Myometrial cell (primary cell): ENCODE measurements at places on chromosomes 2 and 18. TPM values are rescaled to one million over a fixed set of nuclear protein-coding genes. Genes with fewer than 3 reads are reported as not detected.

The CRYGD gene
- not detected in 2 replicates for total RNA-seq

The GCG gene
- total RNA-seq, result not detected in 2 replicates

The FAM117B gene
- total RNA-seq, result 0.71 and 7.8 TPM in 2 replicates

The PRKAG3 gene
- total RNA-seq, result not detected in 2 replicates

The MC2R gene
- total RNA-seq, result not detected in 2 replicates

The ROCK1 gene
- total RNA-seq, result 15.9 and 20.6 TPM in 2 replicates

The XIRP2 gene
- not detected in 2 replicates for total RNA-seq

The C2orf72 gene
- total RNA-seq, result not detected in 2 replicates

The TDRD15 gene
- not detected in 2 replicates for total RNA-seq

The DNAH6 gene
- total RNA-seq, result 0.29 and 0.35 TPM in 2 replicates

The REG3G gene
- total RNA-seq, result not detected in 2 replicates

The LHCGR gene
- total RNA-seq, result not detected in 2 replicates

The CXCR1 gene
- total RNA-seq, result not detected in 2 replicates

The TWIST2 gene
- 78.7 and 80.6 TPM in 2 replicates for total RNA-seq

The TYMS gene
- 45.4 and 61.4 TPM in 2 replicates for total RNA-seq

The LRRC30 gene
- not detected in 2 replicates for total RNA-seq

The PMS1 gene
- 19.0 and 19.3 TPM in 2 replicates for total RNA-seq

The NCKAP5 gene
- under 0.01 TPM in 1 of 2 replicates, not detected in the other for total RNA-seq

The SERPINB3 gene
- not detected in 2 replicates for total RNA-seq

The IL36A gene
- total RNA-seq, result not detected in 2 replicates

The SOWAHC gene
- total RNA-seq, result 6.1 and 7.1 TPM in 2 replicates

The STPG4 gene
- 1.2 TPM in 1 of 2 replicates, not detected in the other for total RNA-seq

The LIMS4 gene
- total RNA-seq, result 2.3 and 8.0 TPM in 2 replicates

The KLHL14 gene
- not detected in 2 replicates for total RNA-seq

The GPR75 gene
- 1.4 and 1.8 TPM in 2 replicates for total RNA-seq

The GKN2 gene
- not detected in 2 replicates for total RNA-seq
